ENCODE measurements at places on chromosomes 2 and 18. TPM values are rescaled to one million over a fixed set of nuclear protein-coding genes. Genes with fewer than 3 reads are reported as not detected.

The C1QL2 gene
- not detected for total RNA-seq

The SERPINB12 gene
- not detected for total RNA-seq

The MYOM1 gene
- 3.1 TPM for total RNA-seq

The FN1 gene
- 215 TPM for total RNA-seq

The SDC1 gene
- 24.5 TPM for total RNA-seq

The UGT1A6 gene
- total RNA-seq: 3.3 TPM

The DNAJC5G gene
- not detected for total RNA-seq

The PMAIP1 gene
- 2.3 TPM for total RNA-seq

The NRBP1 gene
- total RNA-seq: 62.9 TPM

The IER3IP1 gene
- 14.8 TPM for total RNA-seq
